Omental fat pad (tissue), 4 donors: ENCODE measurements at places on chromosomes 6 and 20. TPM values are rescaled to one million over a fixed set of nuclear protein-coding genes. Genes with fewer than 3 reads are reported as not detected.

DNA sequence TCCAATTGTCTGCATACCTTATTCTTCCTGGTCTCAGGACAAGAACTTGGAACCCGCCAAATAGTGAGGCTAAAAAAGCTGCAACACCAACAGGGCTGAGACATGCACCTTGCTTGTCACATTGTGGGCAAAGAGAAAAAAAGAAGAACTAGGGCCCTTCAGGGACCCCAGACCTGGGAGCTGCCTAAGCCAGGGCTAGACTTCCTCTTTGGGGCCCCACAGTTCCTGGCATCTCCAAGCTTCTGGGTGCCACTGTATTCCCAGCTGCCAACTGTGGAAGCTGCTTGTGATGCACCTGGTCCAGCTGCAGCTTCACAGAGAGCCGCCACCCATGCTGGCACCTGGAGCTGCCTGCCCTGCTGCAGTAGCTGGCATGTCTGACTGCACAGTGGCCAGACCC is 370.6 kb downstream of the CD83 start:
- no peak for DNase-seq

The CD24 gene
- 12.9 TPM for total RNA-seq

The WFDC10B gene
- not detected for total RNA-seq

- DNase-seq = no peak
These were observed 880 bp downstream of the ADNP start for GRCh38 chr20:50930139-50930975.

- no peak for DNase-seq
These were observed 17.0 kb downstream of the CRISP1 start for GRCh38 chr6:49849213-49849907.

DNA sequence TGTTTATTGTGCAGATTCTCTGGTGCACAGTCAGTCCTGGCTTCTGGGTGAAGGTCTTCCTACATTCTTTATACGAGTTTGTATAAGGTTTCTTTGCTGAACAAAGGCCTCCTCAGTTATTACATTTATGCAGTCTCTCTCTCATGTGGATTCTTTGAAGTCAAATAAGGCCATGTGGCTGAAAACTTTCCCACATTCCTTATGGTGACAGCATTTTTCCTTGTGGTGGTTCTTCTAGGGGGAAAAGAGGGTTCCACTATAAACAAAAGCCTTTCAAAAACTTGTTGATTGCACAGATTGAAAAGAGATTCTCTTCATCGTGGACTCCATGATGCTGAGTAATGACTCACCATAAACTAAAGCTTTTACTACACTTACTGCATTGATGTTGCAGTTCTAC is 19.2 kb downstream of the ZSCAN12 start:
- DNase-seq = no peak

DNA sequence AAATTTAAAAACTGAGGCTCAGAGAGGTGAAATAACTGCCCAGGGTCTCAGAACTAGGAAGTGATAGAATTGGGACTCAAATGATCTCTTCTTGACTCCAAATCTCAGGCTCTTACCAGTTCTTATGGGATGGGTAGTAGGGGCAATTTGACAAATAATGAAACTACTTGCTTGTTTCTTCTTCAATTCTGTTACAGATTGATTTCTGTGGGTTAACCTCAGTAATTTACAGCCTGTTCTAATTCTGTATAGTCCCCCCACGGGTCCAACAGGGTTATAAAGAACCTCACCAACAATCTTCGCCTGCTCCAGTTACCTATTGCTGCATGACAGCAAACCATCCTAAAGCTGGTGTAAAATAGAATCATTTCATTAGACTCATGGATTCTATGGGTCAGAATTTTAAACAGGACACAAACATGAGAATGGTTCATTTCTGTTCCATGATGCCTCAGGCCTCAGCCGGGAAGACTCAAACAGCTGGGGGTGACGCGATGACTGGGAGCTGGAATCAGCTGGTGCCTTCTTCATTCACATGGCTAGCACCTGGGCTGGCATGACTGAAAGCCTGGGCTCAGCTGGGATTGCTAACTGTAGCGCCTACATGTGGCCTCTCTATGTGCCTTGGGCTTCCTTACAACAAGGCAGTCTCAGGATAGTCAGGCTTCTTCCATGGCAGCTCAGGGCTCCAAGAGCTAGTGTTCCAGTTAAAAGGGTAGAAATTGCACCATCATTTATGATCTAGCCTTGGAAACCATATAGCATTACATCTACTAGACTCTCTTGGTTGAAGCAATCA is 6.6 kb upstream of the WFDC2 start:
- no peak for DNase-seq

DNA sequence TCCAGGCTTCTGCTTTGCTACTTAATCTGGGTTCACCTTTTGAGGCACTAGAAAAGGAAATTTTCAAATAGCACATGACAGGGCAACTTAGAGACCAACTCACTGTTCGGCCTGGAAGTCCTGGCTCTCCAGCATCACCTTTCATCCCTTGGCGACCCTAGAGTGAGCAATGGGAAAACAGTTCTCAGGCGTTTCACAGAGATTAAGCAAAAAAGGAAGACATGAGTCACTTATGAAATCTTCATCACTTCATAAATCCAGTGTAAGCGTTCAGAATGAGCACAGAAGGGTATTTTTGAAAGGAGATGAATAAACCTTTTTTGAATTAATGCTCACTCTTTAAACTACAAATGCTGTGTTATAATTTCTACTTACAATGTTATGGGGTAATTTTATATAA is 104.0 kb downstream of the COL12A1 start:
- no peak for DNase-seq

DNA sequence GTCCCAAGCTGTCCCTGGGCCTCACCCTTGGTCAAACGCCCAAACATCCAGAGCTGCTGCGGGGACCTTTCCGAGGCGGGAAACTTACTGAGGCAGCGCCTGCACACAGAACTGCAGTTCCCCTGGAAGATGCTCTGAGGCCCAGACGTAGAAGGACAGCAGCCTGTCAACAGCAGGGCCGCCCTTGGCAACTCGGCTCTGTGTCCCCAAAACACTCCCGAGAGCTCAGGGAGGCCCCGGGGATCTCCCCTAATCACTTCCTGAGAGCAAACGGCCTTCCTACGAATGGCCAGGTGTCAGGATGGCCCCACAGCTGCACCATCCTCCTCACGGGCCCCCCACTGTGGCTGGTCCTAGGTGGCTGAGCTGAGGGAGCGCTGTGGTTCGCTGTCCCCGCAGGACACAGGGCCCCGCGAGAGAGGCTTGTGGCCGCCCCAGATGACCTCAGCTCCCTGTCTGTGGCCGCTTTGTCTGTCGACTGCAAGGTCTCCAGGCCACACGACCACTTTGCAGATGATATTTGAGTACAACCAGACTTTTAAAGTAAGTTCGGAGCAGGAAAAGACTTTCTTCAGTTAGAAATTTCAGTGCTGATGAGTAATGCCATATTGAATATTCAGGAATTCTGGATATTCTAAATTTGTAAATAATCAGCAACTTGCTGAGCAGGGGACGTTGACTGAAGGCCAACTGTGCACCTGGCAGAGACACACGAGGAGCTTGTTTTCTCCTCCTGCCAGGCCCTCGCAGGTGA is 46.0 kb downstream of the DLL1 start:
- DNase-seq = no peak

- no peak for DNase-seq
These were observed 2.4 kb downstream of the HEBP2 start for GRCh38 chr6:138406443-138406842.

The PLN gene
- total RNA-seq = 3.4 TPM

GRCh38 chr20:46199198-46199597 is 81.1 kb downstream of the CD40 start:
- DNase-seq = no peak

- DNase-seq = no peak
These were observed 509.3 kb upstream of the CITED2 start for GRCh38 chr6:139883776-139884175.

GRCh38 chr6:132259070-132259469 is 142.2 kb downstream of the MOXD1 start:
- no peak for DNase-seq

DNA sequence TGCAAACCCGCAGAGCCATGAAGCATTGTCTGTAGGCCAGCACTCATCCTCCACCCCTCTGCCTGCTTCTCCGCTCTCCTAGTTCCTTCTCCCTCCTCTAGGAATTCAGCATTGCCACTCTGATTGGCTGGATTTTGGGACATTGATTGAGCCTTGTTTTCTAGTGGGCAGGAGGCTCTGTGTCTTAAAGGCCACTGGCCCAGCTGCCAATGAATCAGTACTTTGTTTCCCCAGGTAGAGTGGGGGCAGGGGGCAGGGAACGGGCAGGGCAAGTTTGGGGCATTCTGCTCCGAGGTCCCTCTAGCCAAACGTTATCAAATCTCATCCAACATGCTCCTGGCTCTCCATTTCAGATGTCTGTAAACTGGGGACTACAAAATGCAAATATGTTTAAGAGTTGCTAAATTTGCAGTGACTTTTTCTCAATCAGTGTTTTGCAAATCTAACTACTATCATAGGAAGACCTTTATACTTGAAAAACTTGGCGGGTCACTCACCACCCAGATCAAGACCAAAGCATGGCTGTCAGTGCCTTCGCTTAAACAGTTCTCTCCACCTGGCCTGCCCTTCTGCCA is 10.4 kb upstream of the BPI start:
- DNase-seq = no peak

DNA sequence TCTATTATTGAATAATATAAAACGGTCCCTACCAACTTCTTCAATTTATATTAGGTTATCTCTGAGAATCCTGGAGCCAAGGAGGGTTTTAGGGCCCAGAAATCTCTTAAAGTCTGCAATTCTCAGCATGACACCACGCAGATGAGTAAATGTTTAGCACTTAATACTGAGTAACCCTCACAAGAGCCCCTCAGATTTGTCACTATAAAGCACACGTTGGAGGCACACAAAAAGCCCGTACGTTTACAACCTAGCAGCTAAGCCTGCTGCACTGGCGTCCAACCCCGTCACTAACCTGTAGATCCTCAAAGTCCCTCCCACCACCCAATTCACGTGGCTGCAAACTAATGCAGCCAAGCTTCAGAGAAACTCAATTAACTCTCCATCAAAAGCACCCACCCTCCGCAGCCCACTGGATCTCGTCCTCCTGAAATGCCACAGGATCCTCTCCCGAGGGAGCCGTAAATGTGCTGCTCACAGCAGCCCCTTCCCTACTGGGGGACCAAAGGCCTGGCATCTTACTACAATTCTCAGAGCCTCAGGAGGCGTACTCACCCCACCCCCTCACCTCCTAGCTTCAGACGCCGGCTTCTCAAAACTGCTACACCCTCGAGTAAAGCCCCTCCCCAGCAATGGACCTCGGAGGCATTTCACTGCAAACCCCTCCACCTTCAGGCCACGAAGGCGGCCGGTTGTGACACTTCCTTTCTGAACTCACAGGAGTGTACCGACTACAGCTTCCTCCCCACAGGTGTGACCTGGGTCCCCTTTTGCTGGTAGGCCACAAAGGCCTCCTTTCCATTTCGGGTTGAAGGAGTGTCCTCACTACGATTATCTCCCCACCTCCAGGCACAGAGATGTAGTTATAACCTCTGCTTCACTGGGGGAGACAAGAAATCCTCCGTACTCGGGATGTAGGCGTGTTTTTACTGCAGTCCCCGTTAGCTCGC is 909 bp downstream of the CPNE1 start:
- no peak for DNase-seq

DNA sequence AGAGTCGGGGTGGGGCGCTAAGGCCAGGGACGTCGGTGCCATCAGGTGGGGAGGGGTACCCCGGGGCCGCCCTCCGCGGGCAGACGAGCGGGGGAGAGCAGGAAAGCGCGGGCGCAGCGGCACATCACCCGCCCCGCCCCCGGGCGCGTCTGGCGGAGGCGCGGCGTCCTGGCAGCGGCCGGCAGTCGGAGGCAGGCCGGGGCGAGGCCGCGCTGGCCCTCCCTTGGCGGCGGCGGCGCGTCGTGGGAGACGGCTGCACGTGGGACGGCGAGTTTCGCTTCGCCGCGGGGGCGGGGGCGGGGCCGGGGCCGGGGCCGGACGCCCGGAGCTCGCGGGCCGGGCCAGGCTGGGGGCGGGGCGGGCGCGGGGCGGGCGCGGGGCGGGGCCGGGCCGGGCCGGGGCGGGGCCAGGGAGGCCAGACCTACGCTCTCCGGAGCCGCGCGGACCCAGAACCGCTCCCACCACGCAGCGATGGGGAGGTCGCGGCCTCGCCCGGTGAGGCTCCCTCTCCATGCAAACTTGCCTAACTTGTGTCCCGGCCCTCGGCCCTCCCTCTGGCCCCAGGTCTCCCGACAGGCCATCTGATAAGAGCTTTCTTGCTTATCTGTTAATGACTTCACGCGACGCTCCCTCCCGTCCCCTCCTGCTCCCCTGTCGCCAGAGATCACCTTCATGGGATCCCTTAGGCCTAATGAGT is 12.5 kb downstream of the ITPR3 start:
- no peak for DNase-seq

- no peak for DNase-seq
These were observed 99.5 kb downstream of the FOXC1 start for GRCh38 chr6:1709234-1709641.

DNA sequence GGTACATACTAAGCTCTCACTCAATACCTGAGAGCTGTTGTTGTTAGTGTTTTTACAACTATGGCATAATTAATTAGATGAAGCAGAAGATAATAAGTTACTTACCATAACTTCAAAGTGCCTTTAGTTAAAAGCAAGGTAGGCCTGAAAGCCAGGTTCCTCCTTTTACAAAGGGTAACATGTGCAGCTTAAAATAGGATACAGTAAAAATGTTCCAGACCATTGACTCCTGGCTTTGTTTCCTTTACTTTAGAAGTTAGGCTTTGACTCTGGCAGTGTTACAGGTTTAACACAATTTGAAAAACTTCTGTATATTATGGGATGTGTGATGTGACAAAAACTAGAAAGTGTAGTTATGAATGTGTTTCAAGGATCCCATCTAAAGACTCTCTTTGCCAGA is 522.5 kb downstream of the EPM2A start:
- no peak for DNase-seq

DNA sequence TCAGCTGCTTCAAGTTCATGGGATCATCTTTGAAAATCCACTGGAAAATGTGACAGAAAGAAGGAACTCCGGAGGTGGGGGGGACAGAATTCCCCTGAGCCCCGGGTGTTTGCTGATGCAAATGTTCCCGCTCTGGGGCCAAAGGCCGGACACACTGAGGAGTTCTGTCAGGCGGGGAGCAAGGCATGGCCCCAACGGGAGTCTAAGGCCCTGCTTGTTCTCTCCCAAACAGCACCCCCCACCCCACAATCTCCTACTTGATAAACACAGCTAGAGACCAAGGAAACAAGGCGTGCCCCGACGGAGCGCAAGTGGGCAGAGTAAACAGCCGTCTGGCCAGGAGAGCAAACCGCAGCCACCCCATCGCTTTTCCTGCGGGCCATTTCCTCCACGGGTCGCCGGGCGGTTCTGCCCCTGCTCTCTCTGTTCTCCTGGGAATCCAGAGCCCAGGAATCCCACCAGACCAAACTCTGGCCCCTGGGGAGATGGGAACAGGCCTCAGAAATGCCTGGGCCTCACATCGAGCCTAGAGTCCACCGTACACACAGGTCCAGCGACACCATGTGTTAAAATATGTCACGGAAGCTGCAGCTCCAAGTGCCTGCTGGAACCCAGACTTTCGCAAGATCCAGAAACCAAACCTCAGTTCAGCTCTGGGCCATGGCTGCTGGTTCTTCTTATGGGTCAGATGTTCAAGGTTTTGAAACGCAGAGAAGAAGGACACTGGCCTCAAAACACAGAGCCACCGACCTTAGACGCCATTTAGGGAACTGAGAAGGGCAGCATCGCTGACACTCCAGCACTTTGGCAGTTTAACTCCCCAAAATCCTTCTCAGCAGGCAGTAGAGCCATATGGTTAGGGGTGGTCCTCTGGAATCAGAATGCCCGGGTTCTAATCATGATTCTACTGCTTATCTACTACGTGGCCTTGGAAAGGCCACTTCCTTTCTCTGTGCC is 104.2 kb downstream of the PREX1 start:
- DNase-seq = no peak

The UBD gene
- not detected for total RNA-seq
